ENCODE measurements at places on chromosomes 1 and 21. TPM values are rescaled to one million over a fixed set of nuclear protein-coding genes. Genes with fewer than 3 reads are reported as not detected.
A peak's percentile ranks its signal among the peaks of the same experiment; 100 is the strongest.

Gene GBP6
- not detected for total RNA-seq

Gene RGS8
- not detected for total RNA-seq

- DNase-seq = no peak
Measured at GRCh38 chr1:2316451-2316961, 74.8 kb downstream of the MORN1 start.

- DNase-seq = no peak
Measured at GRCh38 chr1:75171876-75172275, 37.7 kb downstream of the LHX8 start.

DNA sequence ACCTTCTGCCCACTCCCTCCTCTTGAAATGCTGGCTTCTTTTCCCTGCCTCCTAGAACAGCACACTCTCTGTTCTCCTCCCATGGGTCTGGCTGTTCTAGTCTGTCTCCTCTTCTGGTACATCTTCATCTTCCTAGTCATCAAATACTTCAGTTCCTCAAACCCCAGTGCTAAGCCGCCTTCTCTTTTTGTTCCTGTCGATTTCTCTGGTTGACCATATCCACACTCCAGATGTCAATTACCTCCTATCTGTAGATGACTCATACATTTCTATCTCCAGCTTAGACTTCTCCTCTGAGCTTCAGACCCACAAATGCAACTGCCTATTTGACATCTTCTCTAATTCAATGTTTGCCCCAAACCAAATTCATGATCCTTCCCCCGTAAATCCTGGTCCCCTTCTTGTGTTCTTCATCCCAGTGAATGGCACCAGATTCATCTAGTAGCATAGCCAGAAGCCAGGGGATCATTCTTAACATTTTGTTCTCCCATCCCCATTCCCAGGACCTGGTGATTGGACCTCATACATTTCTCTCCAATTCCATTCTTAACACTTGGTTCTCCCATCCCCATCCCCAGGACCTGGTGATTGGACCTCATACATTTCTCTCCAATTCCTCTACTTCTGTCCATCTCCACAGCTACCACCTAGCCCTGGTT lies 35.9 kb downstream of the USP24 start:
- no peak for DNase-seq

DNA sequence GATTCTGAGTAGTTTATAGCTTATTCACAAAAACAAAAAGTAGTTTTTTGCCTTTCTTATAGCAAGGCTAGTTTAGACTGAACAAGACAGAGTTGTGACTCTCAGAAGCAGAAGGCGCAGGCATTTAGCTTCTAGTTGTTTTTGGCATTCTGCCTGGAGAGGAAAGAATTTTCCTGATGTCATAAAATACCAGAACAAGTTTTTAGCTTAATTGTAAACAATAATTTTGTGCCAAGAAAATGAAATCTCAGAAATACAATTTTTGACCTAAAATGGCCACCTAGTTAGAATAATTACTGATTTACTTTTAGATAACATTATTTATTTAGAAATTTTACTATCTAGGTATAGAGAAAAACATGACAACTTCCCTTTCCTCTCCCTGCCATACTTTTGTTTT lies 1.0 kb downstream of the DNAJB4 start:
- DNase-seq = peak; percentile 17

GRCh38 chr21:45334591-45335081 lies 46.9 kb upstream of the POFUT2 start:
- DNase-seq = no peak

DNA sequence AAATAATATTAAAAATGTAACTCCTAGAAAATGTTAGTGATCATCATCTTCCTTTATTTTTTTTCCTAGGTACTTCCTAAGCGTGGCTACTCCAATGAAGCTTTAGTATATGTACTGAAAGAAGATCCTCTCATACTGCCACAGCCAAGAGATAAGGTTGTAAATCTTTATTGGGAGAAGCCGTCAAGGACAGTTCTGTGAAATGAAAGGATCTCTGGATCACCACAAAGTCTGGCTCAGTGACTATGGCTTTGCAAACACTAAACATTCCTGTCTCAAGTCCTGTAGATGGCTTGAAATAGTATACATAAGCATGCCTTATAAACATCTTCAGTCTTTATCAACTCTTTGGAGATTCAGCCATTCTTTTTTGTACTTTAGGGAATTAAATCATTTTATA lies 61.2 kb upstream of the DPH5 start:
- no peak for DNase-seq

DNA sequence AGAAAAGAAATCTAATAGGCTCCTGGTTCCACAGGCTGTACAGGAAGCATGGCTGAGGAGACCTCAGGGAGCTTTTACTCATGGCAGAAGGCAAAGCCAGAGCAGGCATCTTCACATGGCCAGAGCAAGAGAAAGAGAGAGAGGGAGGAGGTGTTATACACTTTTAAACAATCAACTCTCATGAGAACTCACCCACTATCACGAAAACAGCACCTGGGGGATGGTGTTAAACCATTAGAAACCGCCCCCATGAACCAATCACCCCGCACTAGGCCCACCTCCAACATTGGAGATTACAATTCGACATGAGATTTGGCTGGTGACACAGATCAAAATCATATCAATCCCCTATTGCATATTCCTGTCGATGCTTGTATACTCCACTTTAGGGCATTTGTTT lies 93.5 kb downstream of the MRPL39 start:
- no peak for DNase-seq

DNA sequence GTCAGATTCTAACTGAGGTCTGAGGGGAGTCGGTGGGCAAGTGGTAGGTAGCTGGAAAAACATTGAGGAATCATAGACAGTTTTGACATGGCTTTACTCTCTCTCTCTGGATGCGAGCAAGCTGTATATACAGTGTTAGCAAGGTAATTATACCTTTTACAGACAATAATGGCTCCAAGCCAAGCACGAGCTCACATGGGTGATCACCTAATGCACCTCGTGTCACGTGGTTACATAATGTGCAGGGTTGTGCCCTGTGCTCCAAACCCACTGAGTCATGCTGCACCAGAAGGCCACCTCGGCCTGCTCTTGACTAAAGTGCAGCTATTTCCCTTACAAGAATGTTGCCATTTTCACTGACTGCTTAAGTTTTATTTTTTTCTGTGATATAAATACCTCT lies 7.6 kb upstream of the CLCA2 start:
- DNase-seq = peak; percentile 77

- DNase-seq = no peak
Measured at GRCh38 chr1:238099871-238100270, 209.1 kb upstream of the ZP4 start.

- DNase-seq = peak; percentile 57
Measured at GRCh38 chr1:2042830-2043773, 7.1 kb upstream of the PRKCZ start.

GRCh38 chr21:42630626-42631025 lies 22.8 kb upstream of the PDE9A start:
- peak; percentile 1 for DNase-seq

- no peak for DNase-seq
Measured at GRCh38 chr1:221823561-221823960, 81.7 kb upstream of the DUSP10 start.

DNA sequence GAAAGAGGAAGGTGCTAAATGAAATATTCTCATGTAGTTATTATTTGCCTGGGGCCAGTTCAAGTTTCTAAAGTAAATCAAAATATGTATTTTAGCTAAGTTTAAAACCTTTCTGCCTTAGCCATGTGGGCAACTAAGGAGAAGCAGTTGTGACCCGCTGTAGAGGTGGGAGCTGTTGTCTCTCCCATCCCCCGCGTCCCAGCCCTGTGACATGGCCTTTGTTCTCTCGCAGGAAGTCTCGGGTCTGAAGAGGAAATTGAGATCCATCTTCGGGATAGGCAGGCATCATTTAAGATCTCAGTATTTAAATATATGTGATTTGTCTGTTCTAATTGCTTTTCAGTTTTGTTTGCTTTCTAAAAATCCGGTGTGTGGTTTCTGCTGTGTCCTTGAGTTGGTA lies 121.5 kb downstream of the CAMTA1 start:
- DNase-seq = no peak

GRCh38 chr1:222034790-222035189 lies 292.9 kb upstream of the DUSP10 start:
- no peak for DNase-seq

- DNase-seq = peak; percentile 67
Measured at GRCh38 chr1:8169364-8170058, 143.4 kb upstream of the ERRFI1 start.
